ENCODE measurements at places on chromosomes 16 and 17.

DNA sequence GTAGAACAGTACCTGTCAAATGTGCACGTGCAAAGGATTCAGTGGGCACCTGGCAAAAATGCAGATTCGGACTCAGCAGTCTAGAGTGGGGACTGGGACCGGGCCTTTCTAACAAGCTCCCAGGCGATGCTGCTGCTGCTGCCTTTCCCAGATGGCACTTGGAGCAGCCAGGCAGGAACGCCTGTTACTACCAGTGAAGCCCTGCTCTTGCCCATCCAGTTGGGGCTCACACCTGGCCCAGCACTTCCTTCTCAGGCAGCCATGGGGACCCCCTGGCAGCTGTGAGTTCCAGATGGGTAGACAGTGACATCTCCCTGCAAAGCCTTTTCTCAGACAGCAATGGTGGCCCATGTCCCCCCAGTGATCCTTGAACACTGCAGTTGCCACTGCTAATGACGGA is 30.4 kb downstream of the KDM8 start:
- no peak for DNase-seq

DNA sequence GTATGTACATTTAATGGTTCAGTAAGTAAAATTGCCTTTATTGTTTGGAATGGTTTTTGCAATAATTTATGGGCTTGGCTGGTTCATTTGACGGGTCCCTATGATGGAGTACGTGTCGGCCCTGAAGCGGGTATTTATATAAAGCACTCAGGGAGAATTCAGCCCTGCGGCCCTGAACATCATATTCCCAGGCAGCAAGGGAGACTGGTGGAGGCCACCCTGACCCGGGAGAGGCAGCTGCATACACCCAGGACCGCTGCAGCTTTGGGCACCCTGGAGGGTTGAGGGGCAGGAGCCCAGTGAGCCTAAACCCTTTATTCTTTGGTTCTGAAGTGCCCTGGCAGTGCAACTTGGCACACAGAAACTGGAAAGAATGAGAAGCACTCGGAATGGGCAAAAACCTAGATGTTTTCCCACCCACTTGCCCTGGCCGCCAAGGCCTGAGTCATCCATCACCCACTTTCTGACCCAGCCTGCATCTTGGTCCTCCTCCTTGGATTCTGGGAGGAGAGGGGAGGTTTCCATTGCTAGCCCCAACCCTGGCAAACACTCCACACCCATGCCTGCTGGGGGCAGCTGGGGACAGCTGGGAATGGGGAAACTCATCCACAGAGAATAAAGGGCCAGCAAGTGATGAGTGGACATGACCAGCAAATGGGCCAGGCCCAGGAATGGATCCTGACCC is 162.2 kb upstream of the TNRC6C start:
- DNase-seq: peak; percentile 89

GRCh38 chr17:5286846-5287245 is 4.8 kb downstream of the RABEP1 start:
- DNase-seq: no peak

DNA sequence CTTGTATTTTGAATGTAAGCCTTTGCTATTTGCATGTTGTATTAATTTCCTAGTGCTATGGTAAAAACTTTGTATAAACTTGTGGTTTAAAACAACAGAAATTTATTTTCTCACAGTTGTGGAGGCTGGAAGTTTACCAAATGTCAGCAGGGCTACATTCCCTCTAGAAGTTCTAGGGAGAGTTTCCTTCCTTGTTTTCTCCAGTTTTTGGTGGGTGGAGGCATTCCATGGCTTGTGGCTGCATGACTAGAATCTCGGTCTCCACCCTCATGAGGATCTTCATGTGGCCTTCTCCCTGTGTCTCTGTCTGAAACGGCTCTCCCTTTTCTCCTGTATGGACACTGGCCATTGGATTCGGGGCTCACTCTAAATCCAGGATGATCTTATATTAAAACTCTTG is 482.2 kb upstream of the GOT2 start:
- no peak for DNase-seq

DNA sequence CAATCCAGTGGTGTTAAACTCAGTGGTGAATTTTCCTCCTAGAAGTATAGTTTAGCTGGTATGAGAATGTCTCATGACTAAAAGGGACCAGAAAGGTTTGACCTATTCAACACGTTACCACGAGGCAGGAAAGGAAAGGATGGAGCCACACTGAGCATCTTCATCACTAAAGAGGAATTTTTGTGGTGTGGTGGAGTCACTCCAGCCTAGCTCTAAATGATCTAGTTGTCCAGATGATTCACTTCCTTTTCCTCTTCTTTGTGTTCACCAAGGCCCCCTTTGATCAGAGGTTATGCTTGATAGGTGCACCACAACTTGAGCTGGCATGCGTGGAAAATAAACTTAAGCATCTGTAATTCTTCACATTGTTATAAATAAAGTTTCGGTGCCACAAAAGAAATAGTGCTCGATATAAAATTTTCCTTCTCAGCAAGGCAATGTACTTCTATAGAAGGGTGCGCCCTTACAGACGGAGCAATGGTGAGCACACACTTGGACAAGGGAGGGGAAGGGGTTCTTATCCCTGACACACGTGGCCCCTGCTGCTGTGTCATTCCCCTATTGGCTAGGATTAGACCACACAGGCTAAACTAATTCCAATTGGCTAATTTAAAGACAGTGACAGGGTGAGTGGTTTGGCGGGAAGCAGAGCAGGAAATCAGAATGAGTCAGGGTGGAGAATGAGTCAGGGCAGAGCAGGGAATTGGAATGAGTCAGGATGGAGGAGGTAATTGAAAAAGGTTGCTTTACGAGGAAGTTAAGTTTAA is 254.6 kb downstream of the HS3ST3A1 start:
- no peak for DNase-seq

DNA sequence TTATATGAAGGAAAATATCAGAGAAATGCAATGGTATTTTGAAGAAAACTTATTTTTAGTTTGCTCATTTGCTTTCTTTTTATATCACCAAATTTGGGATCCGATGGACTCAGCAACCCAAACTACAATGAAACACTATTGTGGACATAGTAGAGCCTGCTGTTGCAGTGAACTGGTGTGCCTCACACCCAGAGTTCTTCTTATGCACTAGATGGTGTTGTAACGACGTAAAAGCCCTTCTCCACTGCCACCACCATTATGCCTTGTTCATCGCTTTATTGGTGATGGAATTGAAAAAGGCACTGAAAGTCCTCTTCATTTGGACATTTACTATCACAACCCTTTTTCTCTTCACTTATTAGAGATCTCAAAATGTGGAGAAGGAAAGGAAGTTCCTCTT is 381.3 kb downstream of the CDH8 start:
- DNase-seq: no peak

GRCh38 chr17:47844227-47844626 is 3.2 kb upstream of the SCRN2 start:
- DNase-seq: no peak

GRCh38 chr17:37726891-37727675 is 17.8 kb downstream of the HNF1B start:
- DNase-seq: no peak

DNA sequence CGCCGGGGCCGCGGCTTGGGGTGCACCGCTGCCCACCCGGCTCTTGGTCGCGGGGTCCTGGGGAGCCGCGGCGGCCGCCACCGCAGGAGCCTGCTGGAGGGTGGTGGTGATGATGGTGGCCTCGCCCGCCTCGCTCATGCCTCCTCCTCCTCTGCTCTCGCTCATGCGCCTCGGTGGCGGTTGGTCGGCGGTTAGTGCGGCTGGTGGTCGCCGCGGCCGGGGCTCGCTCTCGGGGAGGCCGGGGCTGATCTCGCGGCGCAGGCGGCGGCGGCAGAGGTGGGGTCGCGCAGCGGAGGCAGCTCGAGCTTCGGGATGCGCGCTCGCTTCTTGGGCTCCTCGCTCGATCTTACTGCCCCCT is 41.6 kb downstream of the AHSP start:
- DNase-seq: no peak

DNA sequence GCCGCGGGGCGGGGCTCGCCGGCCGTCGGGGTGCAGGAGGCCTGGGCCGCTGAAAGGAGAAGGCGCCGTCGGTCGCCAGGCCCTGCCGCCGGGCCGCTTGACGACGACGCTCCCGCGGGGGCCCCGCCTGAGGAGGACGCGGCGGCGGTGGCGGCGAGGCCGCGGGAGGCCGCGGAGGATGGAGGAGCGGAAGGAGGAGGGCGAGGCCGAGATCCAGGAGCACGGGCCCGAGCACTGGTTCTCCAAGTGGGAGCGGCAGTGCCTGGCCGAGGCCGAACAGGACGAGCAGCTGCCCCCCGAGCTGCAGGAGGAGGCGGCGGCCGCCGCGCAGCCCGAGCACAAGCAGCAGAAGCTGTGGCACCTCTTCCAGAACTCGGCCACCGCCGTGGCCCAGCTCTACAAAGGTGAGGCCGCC is 430 bp downstream of the HAPSTR1 start:
- peak; percentile 77 for DNase-seq

DNA sequence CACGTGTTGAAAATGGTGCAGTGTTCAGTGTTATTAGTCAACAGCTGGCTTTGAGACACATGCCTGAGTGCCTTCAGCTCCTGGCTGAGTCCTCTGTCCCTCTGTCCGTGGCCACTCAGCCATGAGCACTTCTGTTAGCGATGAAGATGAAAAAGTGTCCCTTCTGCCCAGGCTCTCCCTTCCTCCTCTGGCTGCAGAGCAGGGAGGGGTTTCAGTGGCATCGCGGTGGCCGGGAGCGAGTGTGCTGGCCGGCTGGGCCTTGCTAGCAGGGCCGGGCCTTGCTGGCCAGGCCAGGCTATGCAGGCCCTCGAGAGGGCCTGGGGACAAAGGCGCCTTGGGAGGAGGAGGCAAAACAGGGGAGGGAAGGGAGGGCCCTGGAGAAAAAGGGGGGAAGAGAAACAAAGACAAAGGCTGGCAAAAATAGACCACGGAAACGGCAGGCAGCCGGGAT is 47.7 kb downstream of the CMIP start:
- no peak for DNase-seq

- DNase-seq: no peak
Measured at GRCh38 chr17:50966163-50966666, 100.1 kb upstream of the TOB1 start.

DNA sequence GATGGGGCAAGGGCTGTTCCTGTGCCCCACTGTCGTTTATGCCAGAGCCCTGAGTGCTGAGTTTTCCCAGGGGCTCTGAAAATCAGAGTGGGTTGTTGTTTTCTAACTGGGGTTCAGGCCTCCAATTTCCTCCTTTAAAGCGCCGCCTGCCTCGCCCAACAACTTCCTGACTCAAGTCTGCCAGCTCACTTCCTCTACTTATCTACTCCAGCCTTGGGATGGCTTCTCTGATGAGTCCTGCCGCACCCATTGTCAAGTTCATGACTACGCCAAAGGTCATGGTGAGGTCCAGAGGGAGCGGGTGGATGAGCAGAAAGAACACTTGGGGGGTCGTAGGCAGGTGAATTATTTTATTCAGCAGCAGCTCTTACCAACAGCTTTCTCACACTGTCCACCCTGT is 104.7 kb downstream of the UTP18 start:
- DNase-seq: no peak

DNA sequence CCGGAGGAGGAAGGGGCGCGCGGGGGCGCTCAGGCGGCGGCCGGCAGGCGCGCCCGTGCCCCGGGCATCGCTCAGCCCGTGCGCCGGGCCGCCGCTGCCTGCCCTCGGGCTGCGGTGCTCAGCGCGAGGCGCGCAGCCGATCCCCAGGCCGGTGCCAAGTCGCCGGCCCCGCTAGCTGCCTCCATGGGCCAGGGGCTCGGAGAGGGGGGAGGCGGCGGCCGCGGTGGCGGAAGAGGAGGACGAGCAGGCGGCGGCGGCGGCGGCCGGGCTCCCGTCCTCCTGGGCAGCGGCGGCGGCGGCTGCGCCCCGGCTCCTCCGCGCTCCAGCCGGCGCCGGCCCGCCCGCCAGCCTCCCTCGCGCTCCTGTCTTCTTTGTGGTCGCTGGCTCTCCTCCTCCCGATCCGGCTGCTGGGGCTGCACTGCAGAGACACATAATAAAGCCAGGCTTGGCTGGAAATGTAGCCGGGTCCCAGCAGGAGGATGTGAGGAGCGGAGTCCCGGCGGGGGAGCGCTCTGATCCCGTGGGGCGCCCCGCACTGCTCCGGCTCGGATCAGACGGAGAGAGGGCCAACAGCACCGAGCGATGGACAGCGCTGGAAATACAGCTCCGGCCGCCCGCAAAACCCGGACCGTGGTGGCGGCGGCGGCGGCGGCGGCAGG is 889 bp upstream of the ZNF423 start:
- peak; percentile 87 for DNase-seq

DNA sequence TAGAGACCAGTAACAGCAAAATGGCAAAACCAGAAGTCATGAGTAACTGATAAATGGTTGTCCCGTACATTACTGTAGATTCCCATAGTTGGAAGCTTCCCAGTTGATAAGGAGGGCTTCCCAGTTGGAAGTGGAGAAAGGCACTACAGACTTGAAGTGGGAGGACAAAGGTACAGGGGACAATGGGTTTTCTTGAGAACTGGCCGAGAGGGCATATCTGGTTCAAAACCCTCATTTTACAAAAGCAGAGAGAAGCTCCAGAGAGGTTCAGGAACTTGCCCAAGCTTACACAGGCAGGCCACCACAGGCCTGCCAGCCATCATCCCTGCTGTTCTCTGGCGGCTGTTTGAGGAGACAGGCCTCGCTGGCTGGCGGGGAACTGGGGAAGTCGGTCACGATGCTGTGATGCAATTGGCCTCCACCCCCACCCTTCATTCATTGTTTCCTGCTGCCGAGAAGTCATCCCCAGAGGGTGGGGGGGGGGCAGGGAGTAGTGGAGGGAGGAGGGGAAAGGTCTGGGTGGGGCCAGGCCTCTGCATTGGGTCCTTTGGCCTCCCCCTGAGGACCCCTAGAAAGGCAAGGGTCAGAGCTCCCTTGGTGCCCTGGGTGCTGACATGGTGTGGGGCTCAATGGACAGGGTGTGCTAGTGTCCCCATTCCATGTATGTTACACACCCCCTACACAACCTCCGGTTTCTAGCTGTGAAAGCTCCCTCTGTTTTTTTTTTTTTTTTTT is 3.0 kb downstream of the UBALD2 start:
- DNase-seq: peak; percentile 86

GRCh38 chr16:30527635-30528178 is 1.3 kb upstream of the ZNF768 start:
- DNase-seq: no peak

DNA sequence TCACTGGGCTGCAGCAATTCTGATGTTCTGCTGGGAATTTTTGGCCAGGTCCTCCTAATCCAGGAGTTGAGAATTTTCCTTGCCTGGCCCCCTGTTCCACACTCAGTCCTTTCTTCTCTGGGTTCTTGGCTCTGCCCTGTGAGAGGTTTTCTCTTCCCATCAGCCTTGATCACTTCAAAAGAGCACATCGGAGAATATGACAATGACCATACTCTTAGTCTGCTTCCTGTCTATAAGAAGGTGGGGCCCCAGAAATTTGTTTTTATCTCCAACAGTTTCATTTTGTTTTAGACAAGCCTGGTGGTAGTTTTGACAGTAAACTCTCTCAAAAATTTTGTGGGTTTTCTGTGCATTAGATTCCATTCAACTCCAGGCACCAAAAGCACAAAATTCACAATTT is 70.7 kb downstream of the C17orf67 start:
- DNase-seq: no peak
